COR-L47 (cell line): ENCODE measurements at places on chromosomes 2 and 18.

GRCh38 chr2:46006473-46007025, 290.7 kb upstream of the EPAS1 start:
- DNase-seq: no peak

GRCh38 chr18:34482204-34482603, 227.9 kb upstream of the DTNA start:
- DNase-seq: no peak

GRCh38 chr18:75346671-75347070, 80.8 kb downstream of the SMIM21 start:
- DNase-seq: no peak

GRCh38 chr2:201517094-201517493, 65.6 kb downstream of the STRADB start:
- no peak for DNase-seq

DNA sequence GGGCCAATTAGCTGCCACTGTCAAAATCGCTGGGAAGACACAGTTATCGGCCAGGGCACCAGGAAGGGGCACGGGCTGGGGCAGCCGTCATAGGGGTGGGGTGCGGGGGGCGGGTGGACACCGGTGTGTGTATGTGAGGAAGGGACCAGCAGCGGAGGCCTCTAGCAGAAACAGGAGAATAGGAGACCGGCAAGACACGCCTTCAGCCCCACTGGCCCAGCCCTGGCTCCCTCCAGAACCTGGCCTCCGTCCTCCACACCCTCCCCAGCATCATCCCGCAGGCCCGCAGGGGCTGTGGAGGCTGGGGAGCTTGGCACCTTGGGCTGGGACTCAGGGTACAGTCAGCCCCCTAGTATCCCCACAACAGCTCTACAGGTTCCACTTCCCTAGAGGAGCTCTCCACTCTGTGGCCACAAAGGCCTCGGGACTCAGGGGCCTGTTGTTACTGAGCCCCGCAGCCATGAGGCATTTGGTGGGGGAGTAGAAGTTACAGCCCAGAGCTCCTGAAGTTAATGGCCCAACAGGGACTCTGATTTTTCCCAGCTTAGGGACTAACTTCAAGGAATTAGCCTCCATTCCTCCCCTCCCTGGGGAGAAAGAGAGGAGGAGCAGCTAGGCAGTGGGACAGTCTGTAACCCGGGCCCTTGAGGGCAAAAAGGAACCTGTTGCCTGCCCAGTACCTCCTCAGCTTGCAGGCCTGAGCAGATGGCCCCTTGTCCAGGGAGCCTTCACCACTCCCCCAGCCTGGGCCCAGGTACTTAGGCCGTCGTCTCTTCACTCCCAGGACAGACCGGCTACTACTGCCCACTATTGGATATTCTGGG, 19.9 kb downstream of the SH2D6 start:
- no peak for DNase-seq

DNA sequence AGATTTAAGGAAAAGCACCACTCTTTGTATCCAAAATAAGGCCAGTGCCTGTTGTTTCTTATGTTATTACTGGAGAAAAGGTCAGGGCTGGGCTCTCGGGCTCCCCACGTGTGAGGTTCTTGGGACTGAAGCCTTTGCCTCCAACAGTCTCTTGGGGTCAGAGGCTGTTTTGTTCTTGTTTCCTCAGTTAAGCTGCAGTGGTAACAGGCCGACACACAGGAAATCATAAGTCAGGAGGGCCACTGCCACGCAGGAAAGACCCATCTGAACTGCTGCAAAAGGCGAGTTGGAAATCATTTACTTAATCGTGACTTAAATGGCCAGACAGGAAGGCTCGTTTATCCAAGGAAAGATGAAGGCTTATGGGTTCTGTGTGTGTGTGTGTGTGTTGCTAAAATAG, 30.3 kb upstream of the IL37 start:
- DNase-seq: no peak

DNA sequence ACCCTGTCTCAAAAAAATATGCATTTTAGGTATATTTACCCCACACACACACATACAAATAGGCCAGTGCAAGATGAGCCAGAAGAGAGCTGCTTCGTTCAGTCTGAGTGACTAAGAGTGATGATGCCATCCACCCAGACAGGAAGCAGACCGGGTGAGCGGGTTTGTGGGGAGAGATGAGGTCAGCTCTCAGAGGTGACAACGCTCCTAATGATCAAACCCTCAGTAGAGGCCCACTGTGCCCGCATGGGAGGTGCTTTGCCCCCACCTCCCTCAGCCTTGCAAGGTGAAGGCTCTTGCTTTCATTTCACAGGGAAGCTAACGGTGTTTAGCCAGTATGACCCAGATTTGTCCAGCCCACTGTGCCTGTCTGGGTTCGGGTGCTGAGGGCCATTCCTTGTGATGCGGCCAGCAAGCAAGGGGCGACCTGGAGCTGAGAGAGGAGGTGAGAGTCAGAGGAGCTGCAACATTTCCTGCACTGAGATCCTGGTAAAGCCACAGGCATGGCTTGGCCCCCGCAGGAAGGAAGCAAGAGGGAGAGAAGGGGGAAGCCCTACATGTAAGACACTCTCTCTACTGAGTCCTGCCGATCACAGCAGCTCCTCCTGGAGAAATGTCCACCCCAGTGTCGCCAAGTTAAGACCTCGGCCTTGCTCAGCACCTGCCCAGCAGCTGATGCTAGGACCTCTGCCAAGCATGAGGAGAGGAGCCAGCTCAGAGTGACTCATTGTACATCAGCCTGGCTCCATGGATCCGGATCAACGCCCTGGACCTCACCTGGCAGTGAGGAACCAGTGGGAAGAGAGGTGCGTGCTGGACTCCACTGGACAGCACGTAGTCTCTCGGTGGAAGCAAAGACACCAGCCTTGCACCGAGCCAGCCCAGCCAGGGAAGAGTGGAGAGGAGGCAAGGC, 37.0 kb downstream of the NIFK start:
- DNase-seq: no peak

- no peak for DNase-seq
These were observed 37.9 kb downstream of the MAP3K19 start for GRCh38 chr2:135009339-135009738.

- DNase-seq: no peak
These were observed 70.8 kb downstream of the RTN4 start for GRCh38 chr2:54979321-54980044.

- no peak for DNase-seq
These were observed 314.7 kb downstream of the DSC3 start for GRCh38 chr18:30727849-30728248.

GRCh38 chr2:74497777-74498499, 1.5 kb downstream of the LBX2 start:
- DNase-seq: no peak

GRCh38 chr18:24052053-24052452, 37.5 kb downstream of the TTC39C start:
- DNase-seq: no peak

DNA sequence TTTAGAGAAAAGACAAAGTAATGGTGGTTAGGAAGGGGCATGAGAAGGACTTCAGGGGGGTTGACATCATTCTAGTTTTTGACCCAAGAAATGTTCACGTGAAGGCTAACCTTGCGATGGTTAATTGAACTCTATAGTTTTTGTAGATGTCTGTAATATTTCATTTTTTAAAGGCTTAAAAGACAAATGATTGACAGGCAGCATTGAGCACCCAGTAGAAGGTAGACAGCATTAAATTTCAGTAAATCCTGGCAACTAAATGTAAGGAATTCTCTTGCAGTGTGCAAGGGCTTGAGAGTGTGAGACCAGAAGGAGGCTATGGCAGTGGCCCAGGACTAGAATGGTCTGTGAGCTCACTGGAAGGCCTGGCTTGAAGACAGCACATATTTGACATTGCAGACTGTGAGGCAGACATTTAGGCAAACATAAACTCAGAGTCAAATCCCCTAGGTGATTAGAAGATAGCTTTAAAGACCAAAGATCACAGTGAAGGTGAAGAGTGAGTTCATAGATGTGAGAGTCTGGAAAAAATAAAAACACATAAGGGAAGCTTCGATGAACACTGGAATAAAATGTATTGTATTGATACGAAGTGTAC, 100.1 kb upstream of the MAP4K4 start:
- DNase-seq: no peak

GRCh38 chr2:10885094-10885860, 26.5 kb upstream of the KCNF1 start:
- DNase-seq: no peak

DNA sequence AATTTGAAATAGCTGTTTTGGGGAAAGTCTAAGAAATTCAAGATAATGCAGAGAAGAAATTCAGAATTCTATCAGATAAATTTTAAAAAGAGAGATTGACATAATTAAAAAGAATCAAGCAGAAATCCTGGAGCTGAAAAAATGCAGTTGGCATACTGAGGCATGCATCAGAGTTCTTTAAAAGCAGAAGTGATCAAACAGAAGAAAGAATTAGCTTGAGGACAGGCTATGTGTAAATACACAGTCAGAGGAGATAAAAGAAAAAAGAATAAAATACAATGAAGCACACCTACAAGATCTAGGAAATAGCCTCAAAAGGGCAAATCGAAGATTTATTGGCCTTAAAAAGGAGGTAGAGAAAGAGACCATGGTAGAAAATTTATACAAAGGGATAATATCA, 57.1 kb downstream of the CYTIP start:
- DNase-seq: no peak

GRCh38 chr2:50729306-50730049, 302.5 kb downstream of the NRXN1 start:
- no peak for DNase-seq

GRCh38 chr18:22813648-22814328, 119.3 kb upstream of the RBBP8 start:
- DNase-seq: peak; percentile 38

DNA sequence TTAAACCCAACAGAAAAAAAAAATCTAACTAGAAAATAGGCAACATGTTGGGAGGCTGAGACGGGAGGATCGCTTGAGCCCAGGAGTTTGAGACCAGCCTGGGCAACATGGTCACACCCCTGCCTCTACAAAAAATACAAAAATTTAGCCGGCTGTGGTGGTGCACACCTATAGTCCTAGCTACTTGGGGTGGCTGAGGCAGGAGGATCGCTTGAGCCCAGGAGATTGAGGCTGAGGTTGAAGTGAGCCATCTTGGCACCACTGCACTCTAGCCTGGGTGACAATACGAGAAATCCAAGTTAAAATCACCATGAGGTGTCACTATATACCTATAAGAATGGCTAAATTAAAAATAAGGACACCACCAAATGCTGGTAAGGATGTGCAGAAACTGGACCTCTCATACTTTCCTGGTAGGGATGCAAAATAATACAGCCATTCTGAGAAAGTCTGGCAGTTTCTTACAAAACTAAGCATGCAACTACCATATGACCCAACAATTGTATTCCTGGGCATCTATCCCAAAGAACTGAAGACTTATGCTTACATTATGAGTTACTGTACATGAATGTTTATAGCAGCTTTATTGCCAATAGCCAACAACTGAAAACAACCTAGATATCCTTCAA, 2.2 kb downstream of the SEPTIN10 start:
- DNase-seq: peak; percentile 41

DNA sequence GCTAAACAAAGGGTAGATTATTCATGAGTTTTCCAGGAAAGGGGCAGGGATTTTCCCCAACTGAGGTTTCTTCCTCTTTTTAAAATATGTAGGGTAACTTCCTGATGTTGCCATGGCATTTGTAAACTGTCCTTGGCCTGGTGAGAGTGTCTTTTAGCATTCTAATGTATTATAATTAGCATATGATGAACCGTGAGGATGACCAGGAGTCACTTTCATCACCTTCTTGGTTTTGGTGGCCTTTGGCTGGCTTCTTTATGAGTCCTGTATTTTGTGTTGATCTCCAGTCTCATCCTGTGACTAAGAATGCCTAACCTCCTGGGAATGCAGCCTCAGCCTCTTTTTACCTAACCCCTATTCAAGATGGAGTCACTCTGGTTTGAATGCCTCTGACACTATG, 391.0 kb upstream of the LINC00305 start:
- DNase-seq: no peak

DNA sequence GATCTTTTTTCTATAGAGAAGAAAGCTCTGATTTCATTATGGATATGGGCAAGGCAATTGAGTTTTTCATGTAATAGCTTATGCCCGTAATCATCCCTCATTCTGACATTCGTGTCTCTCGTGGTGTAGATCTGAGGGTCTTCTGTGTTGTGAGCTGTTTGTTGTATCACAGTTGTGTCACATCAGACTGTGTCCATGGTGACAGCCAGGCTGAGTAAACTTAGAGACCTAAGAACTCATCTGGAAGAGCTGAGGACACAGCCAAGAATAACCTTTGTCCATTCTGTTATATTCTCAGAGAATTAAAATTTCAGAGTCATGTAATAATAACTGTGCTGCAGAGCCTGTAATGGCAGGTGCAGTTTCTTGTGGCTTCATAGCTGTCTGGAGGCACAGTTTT, 116.5 kb downstream of the ATP9B start:
- DNase-seq: no peak

DNA sequence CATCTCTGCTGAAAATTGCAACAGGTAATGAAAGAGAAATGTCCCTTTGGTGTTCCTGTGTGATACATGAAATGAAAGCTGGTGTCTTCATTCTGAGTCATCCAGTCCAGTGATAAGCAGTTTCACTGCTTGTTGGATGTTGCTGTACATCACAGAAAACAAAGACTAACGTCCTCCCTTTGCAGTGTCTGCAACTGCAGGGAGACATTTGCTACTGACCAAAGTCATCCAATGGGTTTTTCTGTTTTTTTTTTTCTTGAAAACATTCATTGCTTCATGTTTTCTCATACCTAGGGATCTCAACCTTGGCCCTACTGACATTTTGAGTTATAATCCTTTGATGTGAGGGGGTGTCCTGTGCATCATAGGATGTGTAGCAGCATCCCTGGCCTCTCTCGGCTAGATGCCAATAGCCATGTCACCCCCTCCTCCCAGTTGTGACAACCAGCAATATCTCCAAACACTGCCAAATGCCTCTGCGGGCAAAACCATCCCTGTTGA, 63.6 kb upstream of the FZD5 start:
- DNase-seq: no peak

GRCh38 chr2:226995625-226996041, 159.8 kb downstream of the RHBDD1 start:
- peak; percentile 46 for DNase-seq

GRCh38 chr2:59733970-59734369, 819.5 kb downstream of the BCL11A start:
- DNase-seq: no peak

DNA sequence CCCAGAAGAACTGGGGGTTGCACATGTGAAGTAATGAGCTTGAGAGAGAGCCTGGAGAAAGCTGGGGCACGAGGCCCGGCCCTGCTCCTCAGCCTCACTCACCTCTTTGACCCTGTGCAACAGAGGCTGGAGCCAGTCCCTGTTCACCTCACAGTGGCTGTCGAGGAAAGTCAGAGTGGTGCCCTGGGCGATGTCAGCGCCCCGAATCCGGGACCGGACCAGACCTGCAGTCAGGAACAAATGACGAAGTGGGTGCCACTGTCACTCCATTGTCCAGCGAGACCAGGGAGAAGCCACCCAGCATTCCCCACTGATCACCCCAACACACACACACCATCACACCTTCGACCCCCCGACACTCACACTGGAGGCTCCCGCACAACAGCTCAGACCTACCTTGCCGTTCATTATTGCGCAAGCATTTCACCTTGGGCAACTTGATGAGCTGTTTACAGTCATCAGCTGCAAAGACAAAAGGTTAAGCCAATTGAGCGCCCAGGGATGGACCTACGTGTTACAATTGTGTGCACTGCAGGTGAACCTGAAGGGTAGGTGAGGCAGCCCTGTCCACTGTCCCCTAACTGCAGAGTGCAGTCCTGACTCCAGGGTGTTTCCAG, 148.4 kb upstream of the CAPN13 start:
- no peak for DNase-seq
